Left renal pelvis (tissue), 4 donors: ENCODE measurements at places on chromosomes 4 and X.

- no peak for DNase-seq
Observed at GRCh38 chr4:20844311-20844710, 144.1 kb downstream of the PACRGL start.

GRCh38 chr4:16206301-16206700 is 20.0 kb downstream of the TAPT1 start:
- no peak for DNase-seq

GRCh38 chrX:41300758-41301437 is 33.1 kb upstream of the DDX3X start:
- no peak for DNase-seq

DNA sequence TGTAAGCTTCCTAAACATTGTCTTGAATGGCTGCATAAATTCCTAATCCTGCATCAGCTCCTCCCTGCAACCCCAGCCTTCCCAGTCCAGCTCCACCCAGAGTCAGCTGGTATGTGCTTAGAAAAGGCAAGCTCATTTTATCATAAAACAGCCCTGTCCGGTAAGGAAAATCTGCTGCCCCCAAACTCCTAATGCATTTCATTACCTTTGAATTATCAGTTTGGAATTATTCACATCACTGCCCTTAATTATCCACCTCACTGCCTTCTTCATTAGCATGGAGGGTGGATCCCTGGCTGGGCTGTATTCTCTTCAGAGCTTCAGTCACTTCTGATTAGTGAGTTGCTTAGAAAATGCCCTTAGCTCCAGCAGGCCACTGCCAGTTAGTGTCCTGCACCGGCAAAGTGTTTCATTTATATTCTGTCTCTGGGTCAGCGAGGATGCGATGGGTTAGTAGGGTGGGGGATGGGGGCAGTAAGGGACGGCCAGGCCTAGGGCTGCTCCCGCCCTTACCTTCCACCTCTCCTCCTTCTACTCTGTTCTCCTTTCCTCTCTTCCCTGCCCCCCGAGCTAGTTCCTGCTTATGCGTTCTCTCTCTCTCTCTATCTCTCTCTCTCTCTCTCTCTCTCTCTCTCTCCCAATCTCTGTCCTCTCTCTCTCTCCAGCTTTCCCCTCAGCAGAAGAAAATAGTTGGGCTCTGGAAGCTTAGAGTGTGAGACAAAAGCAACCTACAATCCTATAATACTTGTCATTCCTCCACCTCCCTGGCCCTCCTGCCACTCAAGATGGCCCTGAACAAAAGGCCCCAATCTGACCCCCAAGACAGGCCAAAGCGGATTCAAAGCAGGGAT is 174.8 kb upstream of the KLF3 start:
- DNase-seq = no peak

DNA sequence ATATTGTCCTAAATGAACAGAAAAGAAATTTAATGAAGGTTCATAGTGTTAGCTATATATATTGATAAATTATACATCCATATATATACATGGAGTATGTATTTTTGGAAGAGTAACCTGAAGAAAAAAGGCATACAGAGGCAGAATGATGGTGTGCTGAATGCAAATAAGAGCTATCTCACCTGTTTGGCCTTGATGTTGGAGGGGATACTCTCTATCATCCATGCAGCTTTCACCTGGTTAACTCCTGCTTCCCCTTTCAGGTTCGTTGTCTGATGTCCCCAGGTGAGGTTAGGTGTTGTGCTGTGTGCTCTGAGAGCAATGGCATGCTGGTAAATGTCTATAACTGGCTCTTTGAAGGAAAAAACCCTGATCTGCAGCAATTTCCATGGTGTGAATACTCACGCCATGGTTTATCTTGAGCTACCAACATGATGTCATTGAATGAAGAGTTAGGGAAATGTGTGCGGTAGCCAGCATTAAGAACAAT is 31.8 kb upstream of the SPP1 start:
- DNase-seq = no peak

DNA sequence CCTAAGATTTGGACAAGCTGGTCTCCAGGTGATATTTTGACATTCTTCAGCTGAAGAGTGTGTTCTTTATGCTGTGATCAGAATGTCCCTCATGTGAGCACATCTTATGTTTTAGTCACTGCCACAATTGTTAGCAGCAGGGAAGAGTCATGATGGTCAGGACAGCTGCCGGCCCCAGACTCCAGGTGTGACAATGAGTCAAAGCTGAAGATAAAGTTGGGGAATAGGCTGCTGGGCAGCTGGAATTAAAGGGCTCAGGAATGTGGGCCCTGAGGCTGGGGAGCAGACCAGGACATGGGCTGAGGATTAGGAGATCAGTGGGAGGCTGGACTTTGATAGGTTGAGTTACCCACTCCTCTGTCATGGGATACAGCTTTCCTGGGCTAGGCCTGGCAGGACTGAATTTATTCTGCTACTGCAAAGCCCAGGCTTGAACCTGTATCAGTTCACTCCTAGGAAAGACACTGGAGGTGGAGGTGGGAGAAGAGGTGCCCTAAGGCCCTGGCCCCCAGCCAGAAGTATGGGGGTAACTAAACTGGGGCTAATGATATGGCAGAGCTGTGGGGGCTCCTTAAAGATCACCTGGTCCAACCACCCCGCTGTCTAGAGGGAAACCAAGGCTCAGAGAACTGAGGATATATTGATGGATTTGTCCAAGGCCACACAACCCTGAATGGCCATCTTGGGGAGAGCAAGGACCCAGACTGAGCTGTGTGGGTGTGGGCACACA is 119.5 kb downstream of the PJA1 start:
- DNase-seq = no peak

DNA sequence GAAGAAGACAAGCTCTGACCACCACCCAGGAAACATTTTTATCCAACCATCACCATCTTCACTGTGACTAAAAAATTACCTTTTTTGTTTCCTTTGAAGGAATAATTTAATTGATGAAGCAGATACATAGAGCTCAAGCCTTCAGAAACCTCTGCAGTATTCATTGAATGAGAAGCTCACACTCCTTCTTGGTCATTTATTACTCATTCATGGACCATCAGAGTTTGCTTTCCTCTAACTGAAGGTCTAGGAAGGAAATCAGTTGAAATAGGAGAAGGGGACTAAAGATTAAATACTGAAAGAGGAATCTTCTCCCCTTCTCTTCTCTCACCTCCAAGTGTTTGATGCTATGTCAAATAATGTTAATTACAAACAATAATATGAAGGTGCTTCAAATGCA is 290.6 kb upstream of the KLF3 start:
- no peak for DNase-seq

- DNase-seq = no peak
Observed at GRCh38 chrX:130170752-130171445, 863 bp upstream of the RAB33A start.

DNA sequence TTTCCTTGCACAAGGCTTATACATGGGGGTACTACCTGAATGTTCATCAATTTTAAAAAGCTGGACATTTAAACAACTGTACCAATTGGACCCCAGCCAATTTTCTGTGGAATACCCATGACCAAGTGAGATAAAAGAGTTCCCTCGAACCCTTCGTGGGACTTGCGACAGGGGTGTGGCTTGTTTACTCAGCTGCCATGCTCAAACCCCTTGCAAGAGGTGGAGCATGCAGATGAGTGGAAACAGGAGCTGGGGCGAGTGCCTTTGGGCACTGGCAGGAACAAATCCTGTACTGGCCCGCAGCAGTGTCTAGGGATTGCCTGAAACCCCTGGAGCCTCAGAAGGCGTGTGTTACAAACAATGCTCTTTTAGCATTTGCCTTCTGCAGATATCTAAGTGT is 144.2 kb downstream of the PDHA2 start:
- DNase-seq = no peak

GRCh38 chr4:183333202-183333601 is 11.0 kb upstream of the CLDN24 start:
- DNase-seq = no peak

- no peak for DNase-seq
Observed at GRCh38 chr4:173318648-173319211, 15.4 kb downstream of the HMGB2 start.

DNA sequence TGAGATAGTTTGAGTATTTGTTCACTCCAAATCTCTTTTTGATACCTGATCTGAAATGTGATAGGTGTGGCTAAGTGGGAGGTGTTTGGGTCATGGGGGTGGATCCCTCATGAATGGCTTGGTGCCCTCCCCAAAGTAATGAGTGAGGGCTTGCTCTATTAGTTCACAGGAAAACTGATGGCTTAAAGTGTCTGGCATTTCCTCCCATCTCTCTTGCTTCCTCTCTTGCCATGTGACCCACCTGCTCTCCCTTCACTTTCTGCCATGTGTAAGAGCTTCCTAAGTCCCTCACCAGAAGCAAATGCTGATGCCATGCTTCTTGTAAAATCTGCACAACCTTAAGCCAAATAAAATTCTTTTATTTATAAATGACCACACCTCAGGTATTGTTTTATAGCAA is 61.1 kb downstream of the MAD2L1 start:
- DNase-seq = no peak

DNA sequence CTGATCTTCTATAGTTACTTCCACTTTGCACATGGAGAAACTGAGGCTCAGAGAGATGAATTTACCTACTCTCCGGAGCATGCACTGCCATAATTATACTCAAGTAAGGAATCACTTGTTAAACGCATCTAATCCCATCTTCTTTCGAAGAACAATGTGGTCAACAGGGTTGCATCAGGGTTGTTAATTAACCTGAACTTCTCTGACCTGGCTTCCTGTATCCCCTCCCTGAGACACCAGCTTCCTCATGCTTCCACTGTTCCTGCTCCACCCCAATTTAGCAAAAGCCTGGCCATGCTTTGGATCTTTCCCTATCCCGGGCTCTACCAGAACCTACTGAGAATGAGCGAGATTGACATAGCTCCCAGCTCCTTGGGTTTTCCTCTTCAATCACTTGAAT is 136.7 kb downstream of the SMIM20 start:
- DNase-seq = no peak

DNA sequence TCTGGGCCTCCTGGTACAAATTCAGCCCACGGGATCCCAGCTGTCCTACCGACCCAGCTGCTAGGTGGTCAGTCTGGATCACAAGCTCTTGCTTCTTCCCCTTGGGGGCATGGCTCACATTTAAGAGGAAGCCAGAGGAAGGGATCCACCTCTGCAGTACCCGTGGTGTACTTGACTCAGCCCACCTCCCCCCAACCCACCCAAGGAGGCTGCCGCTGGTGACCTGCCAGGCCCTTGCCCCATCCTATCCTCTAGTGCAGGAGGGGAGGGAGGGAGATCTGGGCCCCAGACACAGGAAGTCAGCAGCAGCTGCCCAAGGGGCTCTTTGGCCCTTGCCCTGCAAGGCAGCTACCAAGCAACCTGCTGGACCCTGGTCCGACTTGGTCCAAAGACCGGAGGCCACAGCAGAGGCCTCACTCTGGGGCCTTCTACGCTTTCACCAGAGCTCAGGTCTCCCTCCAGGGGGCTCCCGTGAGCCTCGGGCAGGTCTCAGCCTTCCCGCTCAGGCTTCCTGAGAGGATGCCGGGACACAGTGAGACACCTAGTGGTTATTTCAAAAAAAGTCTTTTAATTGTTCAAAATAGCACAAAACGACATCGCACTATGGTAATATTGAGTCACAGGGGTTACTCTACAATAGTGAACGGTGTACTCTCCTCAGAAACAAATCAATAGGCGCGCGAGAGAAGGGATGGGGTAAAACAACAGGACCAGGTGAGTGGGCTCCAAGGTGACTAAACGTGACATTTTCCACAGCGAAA is 2.7 kb upstream of the RENBP start:
- DNase-seq = no peak

GRCh38 chr4:30717208-30718020 is 2.8 kb upstream of the PCDH7 start:
- DNase-seq = no peak

DNA sequence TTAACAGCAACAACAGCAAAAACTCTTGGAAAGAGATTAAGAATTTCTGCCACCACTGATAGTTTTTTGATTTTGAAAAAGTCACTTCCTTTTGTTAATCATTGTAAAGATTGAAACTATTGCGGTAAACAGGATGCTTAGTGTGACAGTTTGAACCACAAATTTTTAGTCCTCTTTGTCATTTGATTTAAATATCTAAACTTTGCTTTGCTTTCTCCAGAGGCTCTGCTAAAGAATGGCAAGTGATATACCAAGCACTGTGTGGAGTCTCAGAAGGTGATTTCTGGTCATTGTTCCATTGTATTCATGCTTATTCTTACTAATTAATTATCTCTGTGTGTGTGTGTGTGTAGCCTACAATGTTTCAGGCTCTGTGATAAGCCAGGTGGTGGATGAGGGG is 155.6 kb downstream of the BMPR1B start:
- no peak for DNase-seq

DNA sequence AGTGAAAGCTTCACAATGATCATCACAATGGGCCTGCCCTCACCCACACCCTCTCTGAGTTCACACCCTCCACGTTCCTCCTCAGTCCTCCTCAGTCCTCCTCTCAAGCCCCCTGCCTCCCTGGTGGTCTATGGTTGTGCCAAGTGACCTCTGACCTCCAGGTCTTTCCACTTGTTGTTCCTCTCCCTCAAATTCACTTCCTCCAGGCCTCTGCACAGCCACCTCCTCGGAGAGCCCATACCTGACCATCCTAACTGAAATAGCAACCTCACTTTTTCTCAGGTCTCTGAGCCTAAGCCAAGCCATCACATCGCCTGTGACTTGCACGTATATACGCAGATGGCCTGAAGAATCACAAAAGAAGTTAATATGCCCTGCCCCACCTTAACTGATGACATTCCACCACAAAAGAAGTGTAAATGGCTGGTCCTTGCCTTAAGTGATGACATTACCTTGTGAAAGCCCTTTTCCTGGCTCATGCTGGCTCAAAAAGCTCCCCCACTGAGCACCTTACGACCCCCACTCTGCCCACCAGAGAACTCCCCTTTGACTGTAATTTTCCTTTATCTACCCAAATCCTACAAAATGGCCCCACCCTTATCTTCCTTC is 293.4 kb upstream of the TENM3 start:
- DNase-seq = no peak

DNA sequence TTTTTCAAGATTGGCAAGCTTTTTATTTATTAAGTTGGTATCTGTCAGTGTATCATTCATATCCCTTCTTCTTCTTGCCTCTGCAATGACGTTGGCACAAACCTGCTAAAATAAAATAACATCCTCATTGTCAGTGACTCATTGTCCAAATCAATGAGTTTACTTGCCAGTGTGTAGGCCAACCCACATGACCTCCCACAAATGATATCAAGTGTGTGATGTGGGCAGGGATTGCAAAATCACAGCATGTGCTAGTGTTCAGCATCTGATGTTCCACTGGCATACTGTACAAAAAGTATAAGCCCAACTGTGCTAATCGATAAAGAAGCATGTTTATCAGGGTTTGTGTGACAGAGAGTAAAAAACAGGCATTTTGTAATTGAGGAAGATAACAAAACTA is 25.5 kb downstream of the GPAT3 start:
- no peak for DNase-seq

GRCh38 chrX:16770970-16771482 is 15.2 kb upstream of the TXLNG start:
- no peak for DNase-seq

DNA sequence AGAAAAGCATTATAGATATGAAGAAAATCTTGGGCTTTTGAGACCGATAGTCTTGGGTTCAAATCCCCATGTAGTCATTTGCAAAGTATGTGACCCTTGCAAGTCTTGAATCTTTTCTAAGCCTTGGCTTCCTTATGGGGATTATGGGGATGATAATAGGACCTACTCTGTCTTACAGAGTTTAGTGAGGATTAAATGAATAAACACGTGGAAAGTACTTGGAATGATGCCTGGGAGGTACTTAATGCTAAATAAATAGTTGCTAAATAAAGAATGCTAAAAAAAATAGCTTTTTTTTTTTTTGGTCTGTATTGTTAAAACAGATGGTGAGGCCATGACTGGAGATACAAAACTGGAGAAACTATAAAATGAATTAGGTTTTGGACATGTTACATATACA is 292.7 kb downstream of the GPAT3 start:
- no peak for DNase-seq
